GM13977 (cell line): ENCODE measurements at places on chromosomes 1 and 21.

- DNase-seq, result no peak
These were observed 59.3 kb upstream of the B3GALNT2 start for GRCh38 chr1:235563513-235564061.

DNA sequence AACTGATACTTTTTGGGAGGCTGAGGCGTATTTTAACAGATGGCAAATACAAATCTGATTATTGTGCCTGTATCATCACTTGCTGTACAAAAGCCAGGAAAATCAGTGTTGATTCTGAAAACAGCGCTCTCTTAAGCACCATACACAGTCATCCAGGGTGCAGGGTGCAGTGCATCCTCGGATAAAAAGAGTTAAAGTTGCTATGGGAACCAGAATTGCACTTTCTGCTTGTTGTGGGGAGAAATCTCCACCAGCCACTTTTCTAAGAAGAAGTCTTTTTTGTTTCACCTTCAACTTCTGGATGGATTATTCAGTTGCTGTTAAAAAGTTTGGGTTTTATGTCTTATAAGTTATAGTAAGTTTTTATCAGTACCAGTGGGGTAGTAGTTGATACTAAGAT is 3.8 kb downstream of the LAMC1 start:
- no peak for DNase-seq

DNA sequence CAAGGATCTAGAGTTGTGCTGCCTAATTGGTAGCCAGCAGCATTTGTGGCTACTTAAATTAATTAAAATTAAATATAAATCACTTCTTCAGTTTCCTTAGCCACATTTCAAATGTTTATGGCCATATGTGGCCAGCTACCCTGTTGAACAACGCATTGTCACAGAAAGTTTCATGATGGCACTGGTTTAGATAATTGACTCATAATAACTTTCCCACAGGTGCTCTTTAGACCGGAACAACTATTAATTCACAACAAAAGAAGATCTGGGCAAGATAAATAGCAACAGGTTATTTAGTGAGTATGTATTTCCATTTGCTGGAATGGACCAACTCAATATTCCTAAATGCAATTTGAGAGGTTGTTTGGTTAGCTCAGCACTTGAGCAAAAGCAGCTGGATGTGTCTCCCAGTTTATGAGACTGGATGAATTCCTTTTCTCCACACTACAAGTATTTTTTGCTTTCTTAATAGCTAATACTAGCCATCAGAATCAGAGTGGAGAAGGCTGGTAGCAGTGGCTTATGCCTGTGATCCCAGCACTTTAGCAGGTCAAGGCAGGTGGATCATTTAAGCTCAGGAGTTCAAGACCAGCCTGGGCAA is 3.7 kb upstream of the AMIGO1 start:
- DNase-seq, result no peak

DNA sequence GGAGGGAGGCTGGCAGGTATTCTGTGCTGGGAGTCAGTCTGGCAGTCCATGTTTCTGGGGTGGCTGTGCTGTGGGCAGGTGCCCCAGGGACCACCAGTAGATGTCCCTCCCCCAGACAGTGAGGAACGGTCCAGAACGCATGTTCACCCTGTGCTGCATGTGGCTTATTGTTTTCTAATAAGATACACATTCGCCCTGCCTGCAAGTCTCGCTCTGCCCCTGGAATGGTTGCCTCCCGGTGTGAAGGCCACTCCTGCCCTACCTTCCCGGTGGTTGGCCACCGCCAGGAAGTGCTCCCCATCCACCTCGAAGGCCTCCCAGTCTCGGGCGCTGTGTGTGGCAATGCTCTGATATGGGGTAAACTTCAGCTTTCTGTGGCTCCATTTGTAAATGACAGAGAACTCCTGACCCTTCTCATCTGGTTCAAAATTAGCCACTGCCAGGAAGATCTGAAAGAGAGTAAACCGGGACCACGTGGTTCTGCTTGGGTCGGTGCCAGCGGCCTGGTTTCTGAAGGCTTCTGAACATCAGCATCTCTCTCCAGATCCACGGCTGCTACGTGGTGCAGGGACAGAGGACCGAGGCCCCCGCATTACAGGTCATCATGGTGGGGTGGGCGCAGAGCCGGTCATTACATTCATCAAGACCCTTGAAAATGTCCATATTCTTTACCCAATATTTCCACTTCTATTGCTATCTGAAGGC is 14.5 kb downstream of the KRTAP10-1 start:
- DNase-seq, result no peak

DNA sequence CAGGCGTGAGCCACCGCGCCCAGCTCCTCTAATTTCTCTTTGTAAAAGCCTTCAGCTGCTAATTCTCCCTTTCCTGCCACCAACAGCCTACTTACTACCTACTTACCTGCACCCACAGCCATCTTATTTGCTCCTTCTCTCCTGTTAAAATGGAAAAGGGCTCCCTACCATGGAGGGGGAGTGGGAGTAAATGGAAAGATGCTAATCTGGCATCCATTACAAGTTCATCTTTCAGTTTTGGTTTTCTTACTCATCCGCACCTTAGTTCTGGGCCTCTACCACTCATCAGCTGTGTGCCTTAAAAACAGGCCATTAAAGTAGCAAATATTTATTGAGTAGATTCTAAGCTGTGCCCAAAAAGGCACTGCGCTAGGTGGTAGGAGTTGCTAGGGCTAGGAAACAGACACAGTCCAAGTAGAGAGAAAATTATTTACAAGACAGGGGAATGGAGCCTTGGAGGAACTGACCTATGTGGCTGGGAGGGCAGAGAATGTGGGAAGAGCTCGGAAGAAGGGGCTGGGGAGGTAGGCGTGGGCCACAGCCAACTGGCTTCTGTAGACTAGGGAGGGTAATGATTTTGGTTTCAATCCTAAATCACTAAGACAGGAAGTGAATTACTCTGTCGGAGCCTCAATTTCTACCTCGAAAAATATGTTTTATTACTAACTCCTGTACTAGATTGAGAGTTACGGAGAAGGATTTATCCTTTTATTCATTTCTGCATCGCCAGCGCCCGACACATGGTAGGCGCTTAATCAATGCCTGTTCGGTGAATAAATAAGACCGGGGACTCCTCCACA is 685 bp upstream of the DDI2 start:
- DNase-seq, result peak; percentile 27

DNA sequence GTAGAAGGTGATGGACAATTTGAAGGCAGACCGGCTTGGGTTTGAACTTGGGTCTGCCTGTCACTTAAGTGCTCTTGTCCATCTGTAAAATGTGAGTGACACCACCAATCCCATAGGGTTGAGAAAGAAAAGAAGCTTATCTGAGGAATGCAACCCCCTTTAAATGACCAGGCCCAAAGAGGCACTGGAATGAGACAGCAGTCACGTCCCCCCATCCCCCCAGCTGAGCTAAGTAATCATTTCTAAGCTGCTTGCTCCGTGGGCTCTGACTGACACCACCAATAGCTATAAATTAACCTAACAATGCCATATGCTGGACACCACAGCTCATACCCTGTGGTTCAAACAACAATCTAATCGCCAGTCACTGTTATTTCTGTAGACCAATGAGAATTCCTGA is 15.1 kb downstream of the LCA5L start:
- no peak for DNase-seq

- DNase-seq, result no peak
These were observed 21.5 kb upstream of the SLC44A5 start for GRCh38 chr1:75632350-75632949.

DNA sequence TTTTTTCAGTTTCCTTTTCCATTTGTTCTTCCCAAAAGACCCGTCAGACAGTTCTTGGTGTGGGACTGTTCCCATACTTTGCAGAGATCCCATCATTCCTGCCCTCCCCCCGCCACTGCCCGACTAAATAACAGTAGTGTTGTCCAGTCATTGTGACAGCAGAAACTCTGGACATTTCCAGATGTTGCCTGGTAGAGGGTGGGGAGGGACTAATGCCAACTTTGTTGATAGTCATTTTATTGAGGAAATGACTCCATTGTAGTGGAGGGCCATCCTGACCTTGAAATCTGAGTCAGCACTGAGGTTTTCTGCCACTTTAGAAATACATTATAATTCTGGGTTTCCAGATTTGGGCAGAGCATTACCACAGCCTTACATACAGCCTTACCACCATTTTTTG is 85.4 kb downstream of the CEP350 start:
- DNase-seq, result no peak

DNA sequence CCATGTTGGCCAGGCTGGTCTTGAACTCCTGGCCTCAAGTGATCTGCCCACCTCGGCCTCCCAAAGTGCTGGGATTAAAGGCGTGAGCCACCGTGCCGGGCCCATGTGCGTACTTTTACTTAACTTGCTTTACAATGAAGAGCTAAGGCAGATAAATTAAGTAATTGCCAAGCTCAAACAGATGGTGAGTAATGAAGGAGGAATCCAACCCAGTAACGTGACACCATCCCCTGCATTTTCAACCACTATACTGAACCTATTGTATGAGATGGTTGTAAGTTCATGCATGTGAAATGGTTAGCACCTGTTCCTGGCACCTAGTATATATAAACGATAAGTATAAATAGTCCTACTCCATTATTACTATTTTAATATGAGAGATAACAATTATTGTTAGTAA is 588.0 kb upstream of the BEND5 start:
- DNase-seq, result no peak

- DNase-seq, result no peak
These were observed 7.4 kb upstream of the INKA2 start for GRCh38 chr1:111746614-111746999.

DNA sequence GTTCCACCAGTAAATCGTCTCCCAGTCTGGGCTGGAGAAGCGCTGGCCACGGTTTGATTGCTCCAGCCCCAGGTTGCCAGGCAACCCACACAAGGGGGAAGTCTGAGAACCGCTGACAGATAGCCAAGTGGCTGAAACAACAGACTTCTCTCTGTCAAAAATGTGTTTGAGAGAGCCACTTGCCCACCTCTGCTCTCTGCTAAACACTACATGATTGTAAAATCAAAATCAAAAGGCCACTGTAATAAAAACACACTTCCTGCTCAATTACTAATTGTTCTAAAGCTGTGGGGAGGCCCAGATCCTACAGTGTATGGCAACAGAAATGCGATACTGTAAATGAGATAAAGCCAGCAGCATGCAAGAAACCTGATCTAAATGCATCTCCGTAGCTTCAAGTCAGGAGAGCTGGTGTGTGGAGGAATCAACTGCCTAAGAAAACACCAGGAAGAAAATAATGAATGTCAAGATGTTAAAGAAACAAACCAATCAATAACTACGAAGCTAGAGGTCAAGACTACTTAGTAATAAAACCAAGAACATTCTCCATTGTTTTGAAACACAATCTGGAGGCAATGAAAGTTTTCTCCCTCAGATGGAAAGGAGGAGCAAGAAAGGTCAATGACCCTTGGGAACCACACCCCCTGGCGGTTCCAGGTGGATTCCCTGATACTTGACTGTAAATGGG is 121.2 kb downstream of the SLC45A1 start:
- peak; percentile 75 for DNase-seq

DNA sequence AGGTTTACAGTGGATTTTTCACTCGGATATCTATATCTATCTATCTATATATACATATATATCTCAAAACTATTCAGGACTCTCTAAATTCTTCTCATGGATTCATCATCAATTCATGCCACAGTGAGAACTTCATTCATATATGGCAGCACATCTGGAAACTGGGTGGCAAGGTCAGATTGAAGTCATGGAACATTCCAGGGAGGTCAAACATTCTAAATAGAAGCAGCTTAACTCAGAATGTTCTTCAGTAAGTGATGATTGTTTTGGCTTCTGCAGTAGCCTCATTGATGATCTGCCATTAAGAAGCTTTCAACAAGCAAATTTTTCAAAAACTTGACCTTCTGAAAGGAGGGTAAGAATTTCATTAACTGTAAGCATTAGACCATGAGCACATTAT is 46.9 kb upstream of the ADAMTS1 start:
- no peak for DNase-seq

- no peak for DNase-seq
These were observed 10.4 kb upstream of the PPT1 start for GRCh38 chr1:40107290-40107959.

DNA sequence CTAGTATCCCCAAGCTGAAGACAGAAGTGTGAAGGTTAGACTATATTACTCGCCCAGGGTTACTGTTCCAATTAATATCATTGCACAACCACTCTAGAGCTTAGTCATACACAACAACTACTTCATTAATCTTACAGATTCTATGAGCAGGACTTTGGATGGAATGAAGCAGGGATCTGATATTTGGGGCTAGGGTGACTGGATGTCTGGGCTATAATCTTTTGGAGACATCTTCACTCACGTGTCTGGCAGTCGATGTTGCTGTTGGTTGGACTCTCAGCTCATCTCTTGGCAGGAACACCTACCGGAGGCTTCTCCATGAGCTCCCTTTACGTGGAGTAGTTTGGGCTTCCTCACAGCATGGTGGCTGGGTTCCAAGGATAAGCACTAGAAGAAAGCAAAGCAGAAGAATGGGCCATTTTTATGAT is 519.2 kb upstream of the B3GALT2 start:
- DNase-seq, result no peak

DNA sequence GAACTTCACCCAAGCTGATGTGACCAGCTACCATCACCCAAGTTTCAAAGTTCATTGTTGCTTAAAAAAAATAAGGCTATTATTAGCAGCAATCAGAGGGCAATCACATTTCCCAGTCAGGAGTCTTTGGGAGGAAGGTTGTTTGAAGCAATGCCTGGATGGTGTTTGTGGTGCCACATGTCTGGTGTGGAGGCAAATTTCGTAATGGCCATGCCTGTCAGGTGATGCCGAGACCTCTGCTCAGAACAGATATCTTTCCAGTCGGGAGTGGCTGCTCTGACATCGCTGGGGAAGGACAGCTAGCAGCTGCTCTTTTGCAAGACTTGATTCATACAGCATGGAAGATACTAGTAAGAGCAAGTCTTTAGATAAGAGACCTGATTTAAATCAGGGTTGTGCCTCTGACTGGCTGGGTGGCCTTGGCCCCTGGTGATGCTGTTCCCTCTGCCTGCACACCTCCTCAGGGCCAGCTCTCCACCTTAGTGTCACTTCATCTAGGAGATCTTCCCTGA is 187.8 kb upstream of the JUN start:
- DNase-seq, result no peak

GRCh38 chr1:30779294-30780071 is 21.9 kb upstream of the LAPTM5 start:
- DNase-seq, result peak; percentile 89

DNA sequence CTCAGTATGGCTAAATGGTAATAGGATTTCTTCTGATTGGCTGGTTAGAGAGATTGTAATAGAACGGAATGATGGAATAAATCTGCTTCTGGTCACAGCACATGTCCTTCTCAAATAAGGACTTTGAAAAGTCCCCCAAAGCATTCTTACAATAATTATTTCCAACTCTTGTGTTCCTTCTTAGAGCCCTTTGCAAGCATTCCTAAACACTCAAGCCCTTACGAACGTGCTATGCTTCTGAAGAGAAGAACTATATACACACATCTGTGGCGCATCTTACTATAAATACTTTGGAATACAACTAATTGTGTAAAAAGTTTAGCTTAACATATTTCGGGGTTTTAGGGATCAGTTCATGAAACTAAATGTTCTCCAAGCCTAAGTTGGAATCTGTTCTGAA is 25.6 kb downstream of the CLIC4 start:
- no peak for DNase-seq

DNA sequence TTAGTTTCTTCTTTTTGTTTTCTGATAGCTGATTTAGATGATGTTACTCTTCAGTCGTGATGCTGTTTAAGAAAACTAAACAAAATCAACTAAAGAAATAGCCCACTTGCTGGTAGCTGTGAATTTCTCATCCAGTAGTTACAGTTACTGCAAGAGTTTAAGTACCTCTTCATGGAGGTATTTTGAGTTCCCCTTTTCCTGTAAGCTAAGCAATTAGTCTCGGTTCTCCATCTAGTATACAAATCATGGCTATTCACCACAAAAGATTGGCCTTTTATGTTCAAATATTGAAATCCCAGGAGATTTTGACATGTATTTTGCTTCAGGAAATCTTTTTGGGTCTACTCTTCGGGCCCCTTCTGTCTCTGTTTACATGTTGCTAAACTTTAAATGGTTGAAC is 31.1 kb downstream of the HUNK start:
- DNase-seq, result no peak
